Stimulated activated CD4-positive, alpha-beta T cell treated with anti-CD3 and anti-CD28 coated beads, Interleukin-15, amount 100 ng/mL, for 48 hours (primary cell): ENCODE measurements at places on chromosomes 16 and 17.

- no peak for DNase-seq
Observed at GRCh38 chr17:413706-414380, 61.2 kb upstream of the RPH3AL start.

GRCh38 chr17:3974980-3975379, 10.7 kb upstream of the ATP2A3 start:
- DNase-seq = no peak

DNA sequence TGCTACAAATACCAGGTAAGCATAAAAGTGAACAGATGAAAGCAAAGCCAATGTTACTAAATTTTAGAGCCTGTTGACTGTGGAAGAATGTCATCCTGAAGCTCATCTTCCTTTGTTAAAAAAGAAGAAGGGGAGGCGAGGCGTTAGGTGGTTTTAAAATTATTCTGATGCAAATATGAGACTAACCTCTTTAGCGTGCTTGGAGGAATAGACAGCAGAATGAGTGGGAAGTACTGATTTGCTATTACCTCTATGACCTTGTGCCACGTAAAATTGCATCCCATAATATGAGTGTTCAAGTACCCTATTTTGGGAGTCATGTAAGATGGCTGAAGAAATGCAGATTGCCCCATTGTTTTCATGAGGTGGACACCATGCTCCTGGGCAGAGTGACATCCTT, 95.7 kb downstream of the ELAC2 start:
- DNase-seq = no peak

DNA sequence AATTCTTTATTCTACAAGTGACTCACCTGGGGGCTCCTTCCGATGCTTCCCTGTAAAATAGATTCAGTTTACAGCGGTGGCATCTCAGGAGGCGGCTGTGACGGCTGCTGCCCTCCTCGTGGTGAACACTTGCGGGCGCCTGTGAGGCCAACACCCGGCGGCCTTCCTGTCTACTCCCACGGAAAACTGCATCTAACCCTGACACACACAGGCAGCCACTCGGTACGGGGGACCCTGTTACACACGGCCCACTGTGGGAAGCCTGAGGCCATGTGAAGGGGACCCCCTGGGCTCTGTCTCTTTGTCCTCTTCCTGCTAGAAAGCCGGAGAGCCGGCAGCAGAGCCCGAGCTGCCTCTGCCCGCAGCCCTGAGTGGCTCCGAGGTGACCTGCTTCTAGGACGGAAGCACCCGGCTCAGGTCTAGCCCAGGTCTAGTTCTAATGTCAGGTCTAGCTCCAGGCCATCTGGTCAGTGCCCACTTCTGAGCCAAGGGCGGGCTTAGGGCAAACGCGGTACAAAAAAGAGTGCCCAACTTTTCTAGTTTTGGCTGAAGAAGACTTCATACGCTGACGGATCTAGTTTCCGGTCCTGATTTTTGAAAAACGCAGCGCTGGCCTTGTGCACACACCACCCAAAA, 159.4 kb downstream of the ENGASE start:
- DNase-seq = no peak

- DNase-seq = no peak
Observed at GRCh38 chr17:47239619-47239966, 14.0 kb upstream of the ITGB3 start.

GRCh38 chr17:73137376-73137775, 27.4 kb upstream of the SSTR2 start:
- no peak for DNase-seq

- no peak for DNase-seq
Observed at GRCh38 chr17:78734793-78735641, 47.1 kb downstream of the CYTH1 start.

DNA sequence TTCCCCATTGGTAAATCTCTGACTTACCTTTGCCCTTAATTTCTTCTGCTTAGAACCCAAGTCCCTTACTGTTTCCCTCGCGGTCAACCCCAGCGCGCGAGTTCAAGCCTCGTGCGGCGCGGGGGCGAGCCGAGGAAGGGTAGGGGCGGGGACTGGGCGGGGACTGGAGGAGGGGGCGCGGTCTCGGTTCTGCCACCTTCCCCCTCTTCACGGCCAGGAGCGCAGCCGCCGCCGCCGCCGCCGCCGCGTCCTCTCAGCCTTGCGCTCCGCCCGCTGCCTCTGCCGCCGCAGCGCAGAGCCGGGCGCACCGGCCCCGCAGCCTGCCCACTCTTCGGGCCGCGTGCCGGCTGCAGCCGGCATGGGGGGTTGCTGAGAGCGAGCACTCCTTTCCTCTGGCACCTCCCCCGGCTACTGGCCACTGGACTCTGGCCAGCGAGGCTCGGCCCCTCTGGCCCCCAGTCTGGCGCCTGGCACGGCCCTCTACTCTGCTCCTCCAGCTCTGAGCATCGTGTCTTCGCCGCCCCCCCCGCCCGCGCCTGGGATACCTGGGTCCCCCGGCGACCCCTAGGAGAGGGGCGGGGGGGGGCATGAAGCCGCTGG, at the start of gene RAPGEFL1:
RAPGEFL1 (plus strand) TSS at position 196 of the 600 bp plus-strand sequence; CDS start at position 588, 392 bp downstream.
- peak; percentile 88 for DNase-seq

DNA sequence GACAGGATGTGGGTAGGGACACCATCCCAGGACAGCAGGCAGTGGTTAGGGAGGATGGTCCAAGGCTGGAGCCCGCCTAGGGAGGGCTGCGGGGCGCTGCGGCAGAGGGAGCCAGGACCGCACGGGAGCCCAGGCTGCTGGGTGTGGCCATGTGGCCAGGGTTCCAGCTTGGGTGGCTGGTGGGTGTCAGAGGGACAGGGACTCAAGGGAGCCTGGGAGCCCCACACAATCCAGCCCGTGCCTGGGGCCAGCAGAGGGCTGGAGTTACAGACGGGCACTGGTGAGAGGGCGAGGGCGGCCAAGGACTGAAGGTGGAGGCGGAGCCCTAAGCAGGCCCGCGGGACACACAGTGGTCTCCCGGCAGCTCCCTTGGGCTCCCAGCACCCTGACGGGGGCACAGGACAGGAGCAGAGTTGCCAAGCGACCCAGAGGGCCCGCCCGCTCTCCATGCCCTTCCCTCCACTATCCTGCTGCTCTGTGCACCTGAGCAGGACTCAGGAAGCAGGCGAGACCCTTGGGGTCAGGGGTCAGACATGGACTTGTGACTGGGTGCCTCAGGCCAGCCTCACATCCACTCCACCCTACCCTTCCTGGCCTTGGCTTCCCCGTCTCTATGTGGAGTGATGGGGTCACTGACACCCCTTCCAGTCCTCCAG, 7.1 kb downstream of the MRPL28 start:
- DNase-seq = no peak

DNA sequence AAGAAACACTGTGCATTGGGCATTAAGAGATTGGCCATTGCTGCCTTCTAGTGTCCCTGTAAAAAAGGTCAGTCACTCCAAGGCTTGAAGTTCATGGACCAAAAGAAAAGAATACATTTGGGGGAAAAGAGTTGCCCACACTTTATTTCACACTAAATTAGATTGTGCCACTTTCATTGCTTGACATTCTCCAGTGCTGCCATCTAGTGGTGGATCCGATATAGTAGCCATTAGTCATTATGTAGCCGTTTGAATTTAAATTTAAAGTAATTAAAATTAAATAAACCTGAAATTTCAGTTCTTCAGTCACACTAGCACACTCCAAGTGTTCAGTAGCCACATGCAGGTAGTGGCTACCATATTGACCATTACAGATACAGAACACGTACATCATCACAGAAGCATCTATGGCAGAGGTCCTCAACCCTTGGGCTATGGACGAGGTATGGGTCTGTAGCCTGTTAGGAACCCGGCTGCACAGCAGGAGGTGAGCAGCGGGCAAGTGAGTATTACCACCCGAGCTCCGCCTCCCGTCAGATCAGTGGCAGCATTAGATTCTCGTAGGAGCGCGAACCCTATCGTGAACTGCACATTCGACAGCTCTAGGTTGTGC, 21.9 kb upstream of the CDH5 start:
- peak; percentile 39 for DNase-seq

- no peak for DNase-seq
Observed at GRCh38 chr16:87165885-87166284, 151.3 kb downstream of the C16orf95 start.

DNA sequence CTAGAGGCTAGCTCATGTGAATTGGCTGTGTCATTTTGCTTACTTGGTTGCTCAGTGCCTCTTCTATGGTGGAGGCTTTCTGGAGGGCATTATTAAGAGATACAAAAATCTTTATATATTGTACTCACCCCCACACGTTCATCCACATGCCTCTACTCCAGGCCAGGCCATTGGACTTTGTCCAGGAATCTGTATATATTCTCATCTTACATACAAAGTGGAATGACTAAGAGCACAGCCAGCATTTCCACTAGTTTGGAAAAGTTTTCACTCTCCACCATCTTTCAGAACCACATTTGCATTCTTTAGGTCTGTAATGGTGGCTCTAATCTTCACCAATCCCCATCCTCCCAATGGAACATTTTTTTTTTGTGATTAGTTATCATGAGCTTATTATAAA, 4.8 kb upstream of the GLG1 start:
- DNase-seq = no peak

GRCh38 chr17:29567554-29568330, 759 bp upstream of the TP53I13 start:
- DNase-seq = no peak

GRCh38 chr17:32475258-32475657, 11.5 kb upstream of the CDK5R1 start:
- no peak for DNase-seq

GRCh38 chr17:71790791-71791190, 330.0 kb upstream of the SOX9 start:
- no peak for DNase-seq

DNA sequence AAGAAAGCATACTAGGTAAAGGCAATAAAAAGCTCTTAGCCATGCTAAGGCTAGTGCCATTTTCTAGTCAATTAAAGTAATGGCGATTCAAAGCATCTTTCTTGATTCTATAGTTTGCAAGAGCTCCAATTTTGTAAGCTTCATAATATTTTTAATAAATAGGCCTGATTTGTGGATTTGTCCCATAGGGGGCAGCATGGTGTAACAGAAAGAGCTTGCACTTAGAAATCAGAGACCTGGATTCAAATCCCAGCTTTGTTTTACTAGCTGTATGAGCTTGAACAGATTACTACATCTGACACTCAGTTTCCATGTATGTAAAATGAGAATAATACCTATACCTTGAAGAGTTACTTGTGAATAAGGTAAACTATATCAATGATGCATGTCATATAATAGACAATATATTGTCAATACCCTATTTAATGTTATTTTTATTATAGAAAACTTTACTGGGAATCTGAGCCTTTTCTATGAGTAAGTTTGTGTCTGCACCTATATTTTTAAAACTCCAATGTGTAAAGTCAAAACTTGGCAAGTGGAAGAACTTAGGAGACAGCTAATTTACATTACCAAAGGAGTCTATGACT, 93.6 kb upstream of the NOG start:
- DNase-seq = no peak

GRCh38 chr17:8448310-8448709, 12.6 kb downstream of the NDEL1 start:
- DNase-seq = no peak

DNA sequence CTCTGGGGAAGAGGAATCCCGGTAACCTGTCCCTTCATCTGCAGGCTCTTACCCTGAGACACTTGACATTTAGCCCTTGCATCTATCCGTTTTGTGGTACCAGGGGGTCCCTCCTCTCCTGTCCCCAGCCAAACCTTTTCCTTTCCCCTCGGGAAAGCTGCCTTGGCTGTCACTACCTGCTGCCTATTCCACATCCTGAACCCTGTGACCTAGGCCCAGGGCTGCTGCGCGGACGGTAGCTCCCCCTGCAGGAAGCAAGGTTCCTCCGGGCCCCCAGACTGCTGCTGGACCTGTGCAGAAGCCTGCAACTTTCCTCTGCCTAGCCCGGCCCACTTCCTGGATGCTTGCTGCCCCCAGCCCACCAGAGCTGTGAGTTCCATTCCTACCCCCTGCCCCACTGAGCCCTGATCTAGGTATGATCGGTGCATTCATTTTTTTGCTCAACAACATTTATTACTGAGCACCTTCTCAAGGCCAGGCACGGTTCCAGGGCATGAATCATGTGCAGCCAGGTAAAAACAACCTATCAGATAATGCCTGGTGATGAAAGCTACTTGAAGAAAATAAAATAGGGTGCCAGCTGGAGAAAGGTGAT, 10.5 kb upstream of the ALDOA start:
- DNase-seq = no peak

- DNase-seq = no peak
Observed at GRCh38 chr17:6706499-6706898, 6.7 kb downstream of the SLC13A5 start.

DNA sequence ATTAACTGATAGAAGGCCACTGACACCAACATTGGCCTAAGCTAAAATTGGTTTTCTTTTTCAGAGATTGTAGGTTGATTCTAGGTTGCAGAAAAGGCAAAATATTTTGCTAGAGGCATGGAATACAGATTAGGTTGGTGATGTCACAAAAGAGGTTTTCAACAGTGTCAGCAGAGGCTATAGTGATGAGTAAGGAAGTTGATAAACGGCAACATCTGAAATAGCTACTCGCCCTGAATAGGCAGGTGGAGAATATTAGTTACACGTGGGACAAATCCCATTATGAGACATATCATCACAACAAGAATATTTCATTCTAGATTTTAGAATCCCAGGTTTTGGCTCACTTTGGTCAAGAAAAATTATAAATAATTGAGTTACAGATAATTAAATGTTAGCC, 1.5 kb upstream of the TOM1L1 start:
- DNase-seq = no peak

GRCh38 chr17:82932518-82933310, 92.9 kb upstream of the ZNF750 start:
- no peak for DNase-seq

- no peak for DNase-seq
Observed at GRCh38 chr17:82116246-82116645, 18.2 kb upstream of the FASN start.

DNA sequence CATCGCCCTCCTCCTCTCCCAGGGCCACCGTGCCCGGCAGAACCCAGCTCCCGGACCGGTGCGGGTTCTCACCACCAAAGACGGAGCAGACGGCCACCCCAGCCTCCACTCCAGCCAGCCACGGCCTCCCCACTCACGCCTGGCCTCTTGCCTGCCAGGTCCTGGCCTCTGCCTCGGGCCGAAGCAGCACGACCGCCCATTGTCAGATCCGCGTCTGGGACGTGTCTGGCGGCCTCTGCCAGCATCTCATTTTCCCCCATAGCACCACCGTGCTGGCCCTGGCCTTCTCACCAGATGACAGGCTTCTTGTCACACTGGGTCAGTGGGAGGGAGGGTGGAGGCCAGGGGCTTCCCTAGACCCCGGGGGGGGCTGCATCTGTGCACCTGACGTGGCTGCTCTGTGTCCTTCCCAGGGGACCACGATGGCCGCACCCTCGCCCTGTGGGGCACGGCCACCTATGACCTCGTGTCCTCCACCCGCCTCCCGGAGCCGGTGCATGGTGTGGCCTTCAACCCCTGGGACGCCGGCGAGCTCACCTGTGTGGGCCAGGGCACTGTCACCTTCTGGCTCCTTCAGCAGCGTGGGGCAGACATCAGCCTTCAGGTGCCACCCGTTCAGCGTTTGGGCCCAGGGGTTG, 6.6 kb upstream of the RHOT2 start:
- no peak for DNase-seq

- no peak for DNase-seq
Observed at GRCh38 chr17:44360826-44361225, 2.8 kb downstream of the FAM171A2 start.

- DNase-seq = no peak
Observed at GRCh38 chr17:77433385-77434135, 292.8 kb downstream of the SEC14L1 start.

GRCh38 chr16:4694642-4695451, 1.5 kb downstream of the NUDT16L1 start:
- no peak for DNase-seq

- DNase-seq = no peak
Observed at GRCh38 chr17:80363518-80364090, 51.4 kb upstream of the ENDOV start.

- no peak for DNase-seq
Observed at GRCh38 chr17:38329284-38329683, 14.5 kb downstream of the GPR179 start.
